Natural killer cell (primary cell): ENCODE measurements at places on chromosomes 11 and 22.
A peak's percentile ranks its signal among the peaks of the same experiment; 100 is the strongest.

GRCh38 chr11:134223121-134223520 lies 646 bp downstream of the NCAPD3 start:
- H3K36me3 ChIP-seq = peaks cover 15% of the 10 kb centered on the region
- no peaks in the 10 kb centered on the region for H3K27me3 ChIP-seq
- H3K27ac ChIP-seq = no peak overlapping the region

DNA sequence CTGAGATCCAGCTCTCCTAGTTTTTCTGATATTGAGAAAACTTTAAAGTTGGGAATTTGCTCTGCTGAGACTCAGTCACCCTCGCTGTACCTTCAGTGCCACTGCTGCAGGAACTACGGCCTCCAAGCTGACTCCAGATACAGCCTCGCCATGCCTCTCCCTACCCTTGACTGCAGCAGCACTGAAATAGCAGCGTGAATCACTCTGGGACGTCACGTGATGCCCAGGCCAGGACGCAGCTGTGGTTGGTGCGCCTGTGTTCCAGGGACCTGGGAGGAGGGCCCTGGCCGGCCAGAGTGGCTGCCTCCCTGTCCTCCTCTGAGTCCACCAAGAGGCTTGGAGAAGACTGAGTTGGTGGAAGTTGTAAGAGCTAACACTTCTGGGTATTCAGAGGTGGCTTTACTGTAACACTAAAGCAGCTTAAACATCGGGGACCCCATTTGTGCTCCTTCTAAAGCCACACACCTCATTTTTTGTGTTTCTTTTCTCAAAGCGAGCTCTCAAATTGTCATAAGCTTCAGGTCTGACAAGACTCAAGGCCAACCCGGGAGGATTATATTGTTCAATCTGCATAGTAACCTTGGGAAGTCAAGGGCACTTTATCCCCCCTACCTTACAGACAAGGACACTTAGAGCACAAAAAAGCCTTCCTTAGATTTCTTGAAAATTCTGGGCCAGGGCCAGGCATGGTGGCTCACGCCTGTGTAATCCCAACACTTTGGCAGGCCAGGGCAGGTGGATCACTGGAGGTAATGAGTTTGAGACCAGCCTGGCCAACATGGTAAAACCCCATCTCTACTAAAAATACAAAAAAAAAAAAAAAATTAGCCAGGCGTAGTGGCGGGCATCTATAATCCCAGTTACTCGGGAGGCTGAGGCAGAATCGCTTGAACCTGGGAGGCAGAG lies 4.2 kb upstream of the STIP1 start:
- peak; percentile 40 for DNase-seq
- H3K36me3 ChIP-seq = no peaks in the 10 kb centered on the region
- H3K4me1 ChIP-seq = peaks cover 17% of the 10 kb centered on the region

DNA sequence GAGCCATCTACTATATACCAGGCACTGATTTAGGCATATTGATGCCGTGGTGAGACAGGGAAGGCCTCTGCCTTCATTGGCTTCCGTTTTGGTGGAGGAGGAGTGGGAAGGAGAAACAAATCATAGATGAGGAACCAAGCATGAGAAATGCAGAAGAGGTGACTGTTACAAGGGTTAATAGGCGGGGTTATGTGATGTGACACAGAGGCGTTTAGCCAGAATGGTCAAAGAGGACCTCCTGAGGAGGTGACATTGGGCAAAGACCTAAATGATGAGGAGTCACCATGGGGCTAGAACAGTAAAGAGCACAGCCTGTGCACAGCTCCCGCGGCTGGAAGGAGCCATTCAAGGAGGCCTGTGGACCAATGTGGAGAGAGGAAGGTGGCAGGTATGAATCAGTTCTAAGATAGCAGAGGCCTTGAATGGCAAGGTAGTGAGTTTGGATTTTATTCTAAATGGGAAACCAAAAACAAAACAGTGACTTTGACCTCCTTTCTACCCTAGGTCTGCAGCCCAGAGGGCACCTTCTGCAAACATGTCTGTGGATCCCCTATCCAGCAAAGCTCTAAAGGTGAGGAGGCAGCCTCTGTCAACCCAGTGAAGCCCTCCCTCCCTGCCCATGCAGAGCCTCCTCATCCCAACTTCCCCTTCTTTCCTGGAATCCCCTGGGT lies 11.7 kb downstream of the MAFF start:
- peaks cover 13% of the 10 kb centered on the region for H3K36me3 ChIP-seq
- DNase-seq = no peak
- H3K4me1 ChIP-seq = peaks cover 28% of the 10 kb centered on the region
- no peaks in the 10 kb centered on the region for H3K27me3 ChIP-seq
- no peak overlapping the region for H3K27ac ChIP-seq
- H3K4me3 ChIP-seq = no peak overlapping the region

DNA sequence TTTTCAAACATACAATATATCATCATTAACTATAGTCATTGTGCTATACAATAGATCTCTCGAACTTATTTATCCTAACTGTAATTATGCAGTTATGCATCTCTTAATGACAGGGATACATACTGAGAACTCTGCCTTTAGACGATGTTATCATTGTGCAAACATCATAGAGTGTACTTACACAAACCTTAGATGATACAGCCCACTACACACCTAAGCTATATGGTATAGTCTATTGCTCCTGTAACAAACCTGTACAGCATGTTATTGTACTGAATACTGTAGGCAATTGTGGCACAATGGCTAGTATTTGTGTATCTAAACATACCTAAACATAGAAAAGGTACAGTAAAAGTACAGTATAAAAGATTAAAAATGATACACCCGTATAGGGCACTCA lies 27.4 kb upstream of the NRGN start:
- H3K4me3 ChIP-seq = no peak overlapping the region
- no peak for DNase-seq
- peaks cover under 1% of the 10 kb centered on the region for H3K4me1 ChIP-seq
- H3K27ac ChIP-seq = no peak overlapping the region
- H3K36me3 ChIP-seq = no peaks in the 10 kb centered on the region

- no peak overlapping the region for H3K4me3 ChIP-seq
- H3K27me3 ChIP-seq = no peaks in the 10 kb centered on the region
- no peaks in the 10 kb centered on the region for H3K4me1 ChIP-seq
These were observed 143.0 kb downstream of the TBC1D22A start for GRCh38 chr22:46905415-46905814.

- H3K27me3 ChIP-seq = no peaks in the 10 kb centered on the region
- no peaks in the 10 kb centered on the region for H3K36me3 ChIP-seq
- DNase-seq = no peak
- H3K27ac ChIP-seq = no peak overlapping the region
These were observed 19.9 kb downstream of the CTNND1 start for GRCh38 chr11:57781529-57781943.

- no peaks in the 10 kb centered on the region for H3K36me3 ChIP-seq
- H3K4me1 ChIP-seq = peaks cover 75% of the 10 kb centered on the region
- no peak overlapping the region for H3K27ac ChIP-seq
- H3K4me3 ChIP-seq = no peak overlapping the region
- DNase-seq = no peak
- peaks cover 11% of the 10 kb centered on the region for H3K27me3 ChIP-seq
These were observed 1.4 kb upstream of the LIF start for GRCh38 chr22:30247974-30248373.

GRCh38 chr11:18368221-18368620 lies 26.1 kb upstream of the LDHA start:
- no peak for DNase-seq
- no peaks in the 10 kb centered on the region for H3K27me3 ChIP-seq
- H3K4me1 ChIP-seq = no peaks in the 10 kb centered on the region
- peaks cover 35% of the 10 kb centered on the region for H3K36me3 ChIP-seq
- no peak overlapping the region for H3K4me3 ChIP-seq

- no peak overlapping the region for H3K27ac ChIP-seq
- H3K4me1 ChIP-seq = peaks cover 22% of the 10 kb centered on the region
- peak; percentile 51 for DNase-seq
- H3K4me3 ChIP-seq = peak overlapping the region; percentile 35
- no peaks in the 10 kb centered on the region for H3K36me3 ChIP-seq
These were observed 603 bp upstream of the ZFTA start for GRCh38 chr11:63769042-63769713.

GRCh38 chr22:29479417-29480261 lies at the start of gene NEFH:
TSS of gene NEFH (plus strand) at chr22:29480218. CDS start at chr22:29480263, 45 bp downstream.
- H3K27me3 ChIP-seq = peaks cover 12% of the 10 kb centered on the region
- no peaks in the 10 kb centered on the region for H3K36me3 ChIP-seq
- H3K4me3 ChIP-seq = no peak within 1 kb of the TSS
- no peak within 1 kb of the TSS for H3K27ac ChIP-seq
- peaks cover 17% of the 10 kb centered on the region for H3K4me1 ChIP-seq

DNA sequence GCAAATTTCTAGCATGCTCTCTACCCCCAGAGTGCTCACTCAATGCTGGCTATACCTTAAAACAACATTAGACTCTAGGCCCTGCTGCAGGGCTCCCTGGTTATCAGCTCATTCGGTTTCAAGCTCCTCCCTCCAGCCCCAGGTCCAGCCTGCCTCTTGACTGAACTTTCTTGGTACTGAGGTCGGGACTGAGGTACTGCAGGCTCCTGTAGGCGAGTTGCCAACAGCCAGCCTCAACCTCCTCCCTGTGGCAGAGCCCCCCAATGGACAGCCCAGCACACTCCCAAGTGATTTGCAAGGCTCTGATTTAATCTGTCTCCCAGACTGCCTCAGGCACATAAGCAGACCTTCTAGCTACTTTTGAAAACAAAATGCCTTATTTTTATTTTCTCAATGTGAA lies 73.6 kb upstream of the EIF3M start:
- no peak overlapping the region for H3K4me3 ChIP-seq
- no peaks in the 10 kb centered on the region for H3K27me3 ChIP-seq
- no peak overlapping the region for H3K27ac ChIP-seq
- H3K36me3 ChIP-seq = no peaks in the 10 kb centered on the region
- H3K4me1 ChIP-seq = no peaks in the 10 kb centered on the region

DNA sequence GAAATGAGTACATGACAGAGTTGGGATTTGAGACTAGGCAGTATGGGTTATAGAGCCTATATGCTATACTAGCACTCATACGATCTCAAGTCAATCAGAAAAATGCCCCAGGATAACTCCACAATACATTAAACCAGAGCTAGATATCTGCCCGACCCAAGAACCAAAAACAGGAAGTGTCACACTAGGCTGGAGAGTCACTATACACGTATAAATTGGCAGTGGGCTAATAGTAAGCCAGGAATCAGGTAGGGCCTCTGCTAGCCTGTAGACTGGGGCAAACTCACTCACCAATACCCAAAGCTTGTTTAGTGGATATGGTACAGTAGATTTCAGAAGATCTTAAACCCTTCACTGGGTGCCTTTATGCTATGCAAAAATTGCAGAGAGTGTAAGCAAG lies 16.2 kb upstream of the EIF4G2 start:
- no peak overlapping the region for H3K4me3 ChIP-seq
- no peak for DNase-seq
- no peaks in the 10 kb centered on the region for H3K4me1 ChIP-seq
- no peak overlapping the region for H3K27ac ChIP-seq
- H3K27me3 ChIP-seq = no peaks in the 10 kb centered on the region

DNA sequence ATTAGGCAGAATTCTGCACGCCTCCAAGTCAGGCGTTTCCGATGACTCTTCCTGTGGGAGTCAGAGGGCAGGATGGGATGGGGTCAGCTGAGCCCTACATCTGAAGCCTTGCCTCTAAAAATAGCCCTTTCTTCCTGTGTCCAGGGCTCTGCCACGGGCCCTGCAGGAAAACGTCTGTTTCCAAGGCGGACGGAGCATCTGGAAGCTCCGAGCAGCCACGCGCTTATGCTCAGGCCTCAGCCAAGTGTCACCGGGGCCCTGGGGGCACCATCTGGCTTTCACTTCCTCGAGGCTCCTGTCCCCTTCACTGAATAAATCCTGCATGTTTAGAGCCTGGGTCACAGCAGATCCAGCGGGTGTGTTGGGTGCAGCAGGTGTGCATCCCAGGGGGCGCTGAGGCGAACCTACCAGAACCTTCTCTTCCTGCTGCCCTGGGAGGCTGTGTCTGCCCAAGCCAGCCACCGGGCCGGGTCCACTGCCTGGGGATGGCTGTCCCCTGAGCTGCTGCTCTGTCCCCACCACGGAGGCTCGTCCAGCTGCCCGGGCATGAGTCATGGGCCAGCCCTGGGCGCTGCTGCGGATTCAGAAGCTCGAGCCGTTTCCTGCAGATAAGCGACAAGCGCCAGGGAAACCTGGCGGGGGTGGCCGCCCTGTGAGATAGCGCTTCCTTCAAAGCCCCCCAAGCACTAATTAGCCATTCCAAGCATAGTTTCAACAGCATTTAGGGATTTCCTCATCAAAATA lies 32.0 kb upstream of the LINC01488 start:
- no peak overlapping the region for H3K4me3 ChIP-seq
- H3K4me1 ChIP-seq = peaks cover 13% of the 10 kb centered on the region
- H3K36me3 ChIP-seq = no peaks in the 10 kb centered on the region
- H3K27ac ChIP-seq = no peak overlapping the region

- H3K36me3 ChIP-seq = no peaks in the 10 kb centered on the region
- H3K4me3 ChIP-seq = no peak overlapping the region
- no peaks in the 10 kb centered on the region for H3K27me3 ChIP-seq
- no peaks in the 10 kb centered on the region for H3K4me1 ChIP-seq
- H3K27ac ChIP-seq = no peak overlapping the region
These were observed 39.9 kb upstream of the SMIM38 start for GRCh38 chr11:69115586-69116560.

DNA sequence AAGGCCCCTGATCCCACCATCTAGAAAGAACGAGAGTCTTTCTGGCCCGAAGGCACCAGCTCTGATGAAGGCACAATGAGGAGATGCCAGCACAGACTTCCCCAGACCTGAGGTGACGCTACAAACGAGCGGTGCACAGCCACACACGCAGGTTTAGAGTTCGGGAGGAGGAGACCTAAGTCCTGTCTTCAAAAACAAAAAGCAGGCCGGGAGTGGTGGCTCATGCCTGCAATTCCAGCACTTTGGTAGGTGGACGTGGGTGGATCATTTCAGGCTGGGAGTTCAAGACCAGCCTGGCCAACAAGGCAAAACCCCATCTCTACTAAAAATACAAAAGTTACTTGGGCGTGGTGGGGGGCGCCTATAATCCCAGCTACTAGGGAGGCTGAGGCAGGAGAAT lies 9.5 kb downstream of the LTO1 start:
- no peaks in the 10 kb centered on the region for H3K27me3 ChIP-seq
- H3K27ac ChIP-seq = no peak overlapping the region
- H3K4me1 ChIP-seq = no peaks in the 10 kb centered on the region
- peaks cover 23% of the 10 kb centered on the region for H3K36me3 ChIP-seq

- H3K27ac ChIP-seq = no peak overlapping the region
- H3K36me3 ChIP-seq = no peaks in the 10 kb centered on the region
- DNase-seq = no peak
These were observed 281.6 kb upstream of the C11orf87 start for GRCh38 chr11:109140426-109140825.

DNA sequence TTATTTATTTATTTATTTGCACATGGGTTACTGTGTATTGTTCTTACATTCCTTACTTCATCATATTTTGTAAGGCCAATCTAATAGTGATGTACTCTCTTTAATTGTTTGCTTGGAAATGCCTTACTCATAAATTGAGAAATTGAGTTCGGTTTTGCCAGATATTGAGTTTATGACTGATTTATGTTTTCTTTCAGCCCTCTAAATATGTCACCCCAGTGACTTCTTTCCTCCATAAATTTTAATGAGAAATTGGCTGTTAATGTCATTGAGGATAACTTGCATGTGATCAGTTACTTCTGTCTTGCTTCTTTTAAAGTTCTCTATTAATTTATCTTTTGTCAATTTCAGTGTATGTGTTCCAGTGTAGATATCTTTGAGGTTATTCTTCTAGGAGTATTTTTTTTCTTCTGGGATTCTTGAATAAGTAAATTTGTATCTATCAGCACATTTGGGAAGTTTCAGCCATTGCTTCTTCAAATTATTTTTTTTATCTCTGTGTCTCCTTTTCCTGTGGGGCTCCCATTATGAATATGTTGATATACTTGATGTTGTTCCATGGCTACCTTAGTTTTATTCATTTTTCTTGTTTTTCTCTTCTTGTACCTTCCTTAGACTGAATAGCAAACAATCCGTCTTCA lies 47.8 kb downstream of the XKR3 start:
- no peak overlapping the region for H3K27ac ChIP-seq
- H3K4me3 ChIP-seq = no peak overlapping the region
- DNase-seq = no peak
- no peaks in the 10 kb centered on the region for H3K36me3 ChIP-seq
- H3K27me3 ChIP-seq = no peaks in the 10 kb centered on the region
